ENCODE measurements at places on chromosomes 6 and 20.

DNA sequence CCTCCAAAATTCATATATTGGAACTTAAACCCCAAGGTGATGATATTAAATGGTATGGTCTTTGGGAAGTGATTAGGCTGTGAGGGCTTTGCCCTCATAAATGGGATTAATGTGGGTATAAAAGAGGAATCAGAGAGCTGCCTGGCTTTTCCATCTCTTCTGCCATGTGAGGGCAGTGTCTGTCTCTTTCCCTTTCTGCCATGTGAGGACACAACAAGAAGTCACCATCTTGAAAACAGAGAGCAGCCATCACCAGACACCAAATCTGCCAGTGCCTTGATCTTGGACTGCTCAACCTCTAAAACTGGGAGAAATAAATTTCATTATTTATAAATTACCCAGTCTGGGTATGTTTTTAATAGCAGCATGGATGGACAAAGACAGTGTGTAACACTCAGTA, 263.0 kb downstream of the PAX1 start:
- DNase-seq = no peak

GRCh38 chr20:11158146-11158545, 484.3 kb upstream of the JAG1 start:
- DNase-seq = no peak

GRCh38 chr6:1053586-1053985, 258.3 kb upstream of the FOXQ1 start:
- no peak for DNase-seq

- DNase-seq = no peak
These were observed 2.6 kb upstream of the ZKSCAN3 start for GRCh38 chr6:28347119-28347518.

DNA sequence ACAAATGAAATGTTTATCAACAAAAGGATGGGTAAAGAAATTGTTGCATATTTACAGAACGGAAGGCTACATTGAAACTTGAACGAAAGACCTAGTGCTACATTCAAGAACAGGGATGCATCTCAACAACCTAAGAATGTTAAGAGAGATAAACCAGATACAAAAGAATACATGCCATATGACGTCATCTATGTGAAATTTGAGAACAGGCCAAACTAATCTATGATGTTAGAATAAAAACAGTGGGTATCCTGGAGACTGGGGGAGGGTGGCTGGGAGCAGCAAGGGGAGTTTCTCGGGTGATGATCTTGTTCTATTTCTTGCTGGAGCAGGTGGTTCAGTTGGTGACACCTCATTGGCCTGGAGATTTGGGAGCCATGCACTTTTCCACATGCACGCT, 81.5 kb downstream of the SULF2 start:
- DNase-seq = no peak

DNA sequence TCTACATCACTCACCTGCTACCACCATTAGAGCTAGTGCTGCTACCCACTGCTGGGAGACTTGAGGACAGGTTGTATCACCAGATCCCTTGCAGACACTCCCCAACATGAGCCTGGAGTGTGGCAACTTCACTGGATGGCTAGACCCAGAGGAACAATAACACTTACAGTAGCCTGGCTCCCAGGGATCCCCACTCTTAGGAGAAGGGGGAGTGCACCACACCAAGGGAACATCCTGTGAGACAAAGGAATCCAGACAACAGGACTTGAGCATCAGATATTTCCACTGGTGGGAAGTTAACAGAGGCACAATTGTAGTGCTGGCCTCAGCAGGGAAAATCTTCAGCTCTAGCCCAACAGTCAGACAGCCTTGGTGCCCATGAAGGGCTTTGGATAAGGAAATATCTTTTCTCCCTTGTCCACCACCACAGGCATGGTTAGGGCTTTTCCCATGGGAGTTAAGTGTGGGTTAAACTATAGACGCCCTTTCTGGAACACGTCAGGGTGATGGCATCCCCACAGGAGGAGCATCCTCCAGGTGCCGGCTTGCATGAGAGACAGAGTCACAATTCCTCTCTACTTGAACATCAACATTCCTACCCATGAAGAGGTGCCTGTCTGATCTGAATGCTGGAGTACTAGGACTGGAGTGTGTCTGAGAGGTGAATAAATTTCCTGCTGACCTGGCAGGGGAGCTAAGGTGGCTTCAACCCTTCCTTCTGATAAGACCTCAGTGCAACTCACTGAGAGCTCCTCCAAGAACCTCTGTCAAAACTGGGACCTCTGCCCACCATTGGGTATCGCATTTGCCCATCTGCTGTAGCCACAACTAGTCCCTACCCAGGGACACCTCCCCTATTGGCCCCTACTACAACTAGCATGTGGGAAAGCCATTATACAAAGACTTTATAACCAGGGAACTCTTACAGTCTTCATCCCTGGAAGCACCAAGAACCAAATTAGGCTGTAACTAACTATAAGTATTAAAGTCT, 55.4 kb upstream of the SIRPG start:
- DNase-seq = no peak

DNA sequence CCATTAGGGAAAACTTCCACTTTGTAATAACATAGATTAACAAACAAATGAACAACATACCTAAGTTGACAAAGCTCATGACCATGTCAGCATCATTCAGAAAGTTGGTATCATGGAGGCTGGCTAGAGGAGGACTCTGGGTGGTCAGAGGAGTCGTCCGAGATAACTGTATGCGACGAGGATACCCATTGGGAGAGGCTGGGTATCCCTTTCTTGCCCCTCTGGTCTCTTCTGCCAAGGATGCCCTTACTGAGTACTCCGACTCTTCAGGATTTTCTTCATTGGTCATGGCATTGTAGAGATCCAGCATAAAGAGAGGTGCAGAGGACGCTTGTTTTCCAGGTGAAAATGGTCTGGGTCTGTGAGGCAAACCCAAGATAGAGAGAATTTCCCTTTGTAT, 1.1 kb downstream of the BMP5 start:
- DNase-seq = no peak

GRCh38 chr6:151442371-151442770, 9.6 kb downstream of the RMND1 start:
- no peak for DNase-seq

GRCh38 chr6:158762787-158763433, 56.3 kb downstream of the EZR start:
- peak; percentile 17 for DNase-seq

DNA sequence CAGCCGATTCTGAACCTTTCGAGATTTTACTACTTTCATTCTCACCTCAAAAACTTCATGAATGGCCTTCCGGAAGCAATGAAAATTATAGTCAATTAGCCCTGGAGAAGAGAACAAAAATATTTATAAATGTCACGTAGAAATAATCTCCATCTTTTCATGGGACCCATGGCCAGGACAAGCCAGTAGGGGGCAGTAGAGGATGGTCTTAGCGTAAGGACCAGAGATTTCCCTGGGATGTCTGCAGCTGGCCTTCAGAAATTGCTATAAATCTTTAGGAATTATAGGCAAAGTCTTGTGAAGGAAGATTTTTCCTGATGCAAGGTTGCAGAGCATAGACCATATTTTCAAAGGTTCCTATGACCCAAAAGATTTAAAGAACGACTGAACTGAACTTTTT, 15.6 kb upstream of the UBE2J1 start:
- DNase-seq = no peak

GRCh38 chr20:43936104-43936770, 21.6 kb downstream of the TOX2 start:
- no peak for DNase-seq

GRCh38 chr6:36624461-36625157, 30.4 kb downstream of the SRSF3 start:
- peak; percentile 37 for DNase-seq

DNA sequence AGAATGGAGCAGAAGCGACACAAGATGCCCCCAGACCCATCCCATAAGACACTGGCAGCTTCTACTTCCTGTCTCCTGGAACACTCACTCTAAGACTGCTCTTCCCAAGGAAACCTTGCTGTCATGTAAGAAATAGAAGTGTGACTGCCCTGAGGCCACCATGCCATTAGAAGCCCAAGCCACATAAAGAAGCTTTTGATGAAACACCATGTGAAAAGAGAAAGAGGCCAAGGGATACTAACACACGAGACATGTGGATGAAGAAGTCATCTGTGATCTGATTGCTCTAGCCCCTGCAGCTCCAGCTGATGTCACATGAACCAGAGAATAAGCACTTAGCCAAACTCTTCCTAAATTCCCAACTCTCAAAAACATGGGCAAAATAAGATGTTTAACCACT, 117.9 kb upstream of the PCSK2 start:
- DNase-seq = no peak

GRCh38 chr20:62287759-62288534, 14.8 kb upstream of the ADRM1 start:
- DNase-seq = no peak

- no peak for DNase-seq
These were observed 34.2 kb downstream of the DTNBP1 start for GRCh38 chr6:15628499-15629131.

DNA sequence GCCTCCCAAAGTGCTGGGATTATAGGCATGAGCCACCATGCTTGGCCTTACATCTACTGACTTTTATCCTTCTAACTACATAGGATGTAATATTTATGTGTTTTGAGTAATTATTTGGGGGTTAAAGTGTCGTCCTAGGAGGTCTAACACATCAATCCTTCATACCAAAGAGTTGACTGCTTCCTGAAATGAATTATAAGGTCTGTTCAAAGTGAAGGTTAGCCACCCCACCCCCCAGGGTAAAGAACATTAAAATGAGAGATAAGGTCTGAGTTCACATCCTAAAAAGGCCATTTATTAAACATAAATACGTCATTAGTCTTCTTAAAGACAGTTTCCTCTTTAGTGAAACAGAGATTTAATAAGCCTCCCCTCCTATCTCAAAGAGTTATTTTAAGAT, 33.8 kb downstream of the TNFAIP3 start:
- no peak for DNase-seq

DNA sequence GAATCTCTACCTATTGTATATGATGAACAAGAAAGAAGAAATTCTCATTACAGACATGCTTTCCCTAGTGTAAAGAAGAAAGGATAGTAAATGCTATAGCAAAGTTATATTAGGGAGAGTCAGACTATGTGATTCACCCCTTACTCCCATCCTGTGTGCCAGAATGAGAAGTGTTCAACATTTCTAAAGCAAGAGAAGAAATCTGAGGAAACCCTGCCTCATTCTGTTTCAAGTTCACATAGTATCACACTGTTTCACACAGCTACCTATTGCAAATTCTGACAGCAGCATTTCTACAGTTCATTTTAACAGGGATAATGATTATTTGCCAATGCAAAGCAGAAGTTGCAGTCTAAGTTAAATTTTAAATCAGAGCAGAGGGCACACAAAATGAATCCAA, 267.2 kb upstream of the TCF21 start:
- no peak for DNase-seq

DNA sequence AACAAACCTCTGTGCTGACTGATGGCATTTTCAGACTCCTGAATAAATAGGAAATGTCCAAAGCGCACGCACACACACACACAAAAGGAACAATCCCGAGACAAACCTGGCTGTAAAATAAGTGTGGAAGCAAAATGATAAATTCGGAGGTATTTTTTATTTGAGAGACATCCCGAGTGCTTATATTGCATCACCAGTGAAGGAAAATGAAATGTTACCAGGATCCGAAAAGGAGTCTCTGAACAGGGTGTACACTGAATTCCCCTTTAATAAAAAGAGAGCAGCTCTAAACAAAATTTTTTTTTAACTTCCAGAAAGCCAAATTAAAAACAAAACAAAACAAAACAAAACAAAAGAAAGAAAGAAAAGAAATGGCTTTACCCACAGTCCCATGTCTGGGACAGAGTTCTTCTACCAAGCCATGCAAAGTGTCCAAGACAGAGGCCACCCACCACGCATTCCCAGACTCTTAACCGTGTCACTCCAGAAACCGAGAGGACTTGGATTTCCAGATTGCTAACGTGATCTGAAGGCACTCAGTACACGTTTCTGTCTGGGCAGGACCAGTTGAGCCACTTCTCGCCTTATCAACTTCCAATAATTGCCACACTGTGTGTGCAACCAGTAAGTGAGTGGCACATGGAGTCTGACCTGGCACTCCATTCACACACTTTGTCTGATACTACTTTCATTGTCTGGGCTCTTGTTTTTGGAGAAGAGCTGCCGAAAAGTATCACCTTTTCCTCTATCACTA, 817 bp downstream of the ME1 start:
- no peak for DNase-seq

- DNase-seq = peak; percentile 88
These were observed 2.5 kb downstream of the TNFRSF6B start for GRCh38 chr20:63698739-63699465.

- no peak for DNase-seq
These were observed 91.8 kb downstream of the CHD6 start for GRCh38 chr20:41526327-41526726.

- no peak for DNase-seq
These were observed 164.6 kb downstream of the MTFR2 start for GRCh38 chr6:136085370-136086115.

DNA sequence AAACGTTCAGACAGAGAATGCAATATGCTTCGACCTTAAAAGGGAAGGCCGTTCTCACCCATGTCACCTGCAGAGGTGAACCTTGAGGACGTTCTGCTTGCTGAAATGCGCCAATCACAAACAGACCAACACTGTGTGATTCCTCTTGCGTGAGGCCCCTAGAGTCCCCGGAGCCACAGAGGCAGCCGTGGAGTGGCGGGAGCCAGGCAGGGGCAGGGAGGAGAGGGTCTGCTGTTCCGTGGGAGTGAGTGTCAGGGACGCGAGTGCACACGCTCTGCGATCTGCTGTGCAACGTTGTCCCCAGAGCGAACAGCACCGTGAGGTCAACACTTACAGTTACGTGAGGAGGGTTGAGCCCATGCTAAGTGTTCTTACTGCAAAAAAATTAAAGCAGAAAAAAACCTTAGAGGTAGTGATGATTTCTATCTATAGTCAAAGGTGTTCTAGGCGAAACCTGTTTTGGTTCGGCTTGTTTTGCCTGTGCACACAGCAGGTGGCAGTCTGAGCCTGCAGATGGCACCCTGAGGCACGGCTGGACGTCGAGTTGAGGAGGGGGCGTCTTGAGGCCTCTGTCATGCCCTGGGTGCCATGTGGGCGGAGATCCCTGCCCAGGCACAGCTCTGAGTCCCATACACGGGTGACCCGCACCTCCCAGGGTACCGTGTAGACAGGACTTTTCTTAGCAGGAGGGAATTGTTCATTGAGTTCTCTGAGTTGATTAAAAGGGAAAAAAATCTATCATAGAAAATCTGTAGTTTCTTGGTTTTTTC, 71.7 kb upstream of the FRMD1 start:
- peak; percentile 72 for DNase-seq

GRCh38 chr20:8524101-8525016, 392.3 kb downstream of the PLCB1 start:
- no peak for DNase-seq

DNA sequence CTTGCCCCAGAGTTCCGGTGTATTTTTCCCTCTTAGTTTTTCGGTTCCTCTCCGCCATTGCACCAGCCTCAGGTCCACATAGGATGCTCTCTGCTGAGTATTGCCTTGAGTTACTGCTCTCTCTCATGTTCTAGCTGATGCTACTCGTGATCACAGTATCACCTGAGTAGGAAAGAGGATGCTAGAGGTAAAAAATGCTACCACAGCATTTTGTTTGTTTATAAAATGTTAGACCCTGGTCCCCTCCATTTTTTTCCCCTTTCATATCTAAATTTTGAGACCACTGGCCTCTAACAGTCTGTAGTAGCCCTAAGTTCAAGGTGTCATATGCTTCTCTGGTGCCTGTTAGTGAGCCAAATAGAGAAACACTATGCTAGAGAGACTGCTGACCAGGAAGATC, 175.5 kb downstream of the OR2B2 start:
- DNase-seq = no peak

All from chondrocyte (in vitro differentiated cells).